ENCODE measurements at places on chromosomes 1 and 21.

DNA sequence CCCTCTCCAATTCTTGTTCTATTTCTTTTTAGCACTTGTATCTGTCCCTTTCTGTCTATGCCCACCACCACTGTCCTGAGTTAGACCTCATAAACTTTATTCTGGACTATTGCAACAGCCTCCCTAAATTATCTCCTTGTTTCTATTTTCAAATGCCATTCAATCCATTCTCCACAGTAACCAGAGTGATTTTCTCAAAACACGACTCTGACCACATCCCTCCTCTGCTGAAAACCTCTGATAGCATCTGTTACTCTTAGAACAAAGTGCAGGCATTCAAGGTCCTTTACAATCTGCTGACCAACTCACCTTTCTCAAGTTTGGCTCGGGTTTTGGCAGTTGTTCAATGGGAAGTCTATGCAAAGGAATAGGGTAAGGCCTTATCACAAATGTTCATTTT, 22.8 kb upstream of the GPX7 start:
- no peak for DNase-seq

DNA sequence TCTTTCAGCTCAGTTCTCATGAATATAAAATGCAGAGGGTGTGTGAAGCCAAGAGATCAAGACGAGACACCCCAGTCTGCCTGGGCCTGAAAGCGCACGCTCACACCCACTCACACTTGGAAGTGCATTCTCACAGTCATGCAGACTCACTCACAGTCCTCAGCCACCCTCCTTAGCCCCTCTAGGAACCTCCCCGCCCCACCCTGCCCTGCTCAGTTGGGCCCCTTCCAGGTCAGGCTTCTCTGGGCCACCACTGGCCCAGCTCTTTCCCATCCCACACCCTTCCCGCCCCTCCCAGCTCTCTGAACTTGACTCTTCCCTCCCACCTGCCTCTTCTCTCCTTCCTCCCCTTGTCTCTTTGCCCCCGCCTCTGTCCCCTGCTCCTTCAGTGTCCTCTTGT, 93.8 kb downstream of the EPHB2 start:
- no peak for DNase-seq

- DNase-seq, result no peak
These were observed 540 bp downstream of the ARHGEF2 start for GRCh38 chr1:155977690-155978324.

DNA sequence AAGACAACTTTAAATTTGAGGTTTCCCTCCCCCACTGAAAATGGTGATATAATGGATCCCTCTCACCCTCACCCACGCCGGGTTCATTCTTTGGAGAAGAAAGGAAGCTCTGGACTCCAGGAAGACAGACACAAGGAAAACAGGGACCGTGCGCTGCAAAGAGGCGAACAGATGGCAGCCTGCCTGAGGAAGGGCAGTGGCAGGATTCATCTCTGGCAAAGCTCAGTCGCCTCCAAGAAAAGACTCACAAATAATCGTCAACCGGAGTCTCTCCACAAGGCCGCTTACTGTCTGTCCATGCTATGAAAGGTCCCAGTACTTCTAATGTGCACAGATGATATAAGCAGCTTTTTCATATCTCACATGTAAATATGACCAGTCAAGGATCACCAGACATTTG, 110.3 kb downstream of the TIAM1 start:
- DNase-seq, result no peak

DNA sequence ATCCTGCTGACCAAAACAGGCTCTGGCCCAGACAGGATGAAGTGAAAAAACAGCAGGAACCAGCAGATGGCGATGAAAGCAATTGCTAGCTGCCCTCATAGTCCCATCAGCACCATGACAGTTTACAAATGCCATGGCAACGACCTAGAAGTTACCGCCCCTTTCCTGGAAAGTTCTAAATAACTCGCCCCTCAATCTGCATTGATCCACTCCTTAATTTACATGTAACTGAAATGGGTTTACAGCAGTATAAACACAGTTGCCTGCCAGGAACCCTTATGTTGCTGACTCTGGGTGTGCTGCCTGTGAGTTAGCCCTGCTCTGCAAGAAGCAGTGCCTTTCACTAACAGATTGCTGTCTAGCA, 65.5 kb upstream of the CR1L start:
- DNase-seq, result peak; percentile 6

- DNase-seq, result no peak
These were observed 2.8 kb upstream of the ZC3H12A start for GRCh38 chr1:37471345-37472231.

- DNase-seq, result no peak
These were observed 7.4 kb upstream of the GREM2 start for GRCh38 chr1:240619357-240619756.

- no peak for DNase-seq
These were observed 44.8 kb downstream of the UCHL5 start for GRCh38 chr1:193014400-193014799.

DNA sequence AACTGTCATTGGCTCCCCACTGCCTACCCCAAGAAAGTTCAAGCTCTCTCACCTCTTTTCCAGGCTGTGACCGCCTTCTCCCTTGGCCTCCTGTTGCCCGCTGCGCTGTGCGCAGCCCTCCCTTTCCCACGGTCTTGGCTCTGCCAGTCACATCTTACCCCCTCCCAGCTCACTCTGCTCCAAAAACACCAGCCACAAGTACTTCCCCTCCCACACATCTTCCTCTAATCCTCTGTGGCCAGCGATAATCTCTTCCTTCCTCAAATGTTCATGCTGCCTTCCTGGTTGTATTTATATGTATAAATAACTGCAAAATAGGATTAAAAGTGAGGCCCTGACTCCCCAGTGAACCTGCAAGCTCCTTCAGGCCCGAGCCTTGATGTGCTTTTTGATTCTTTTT, 81.8 kb downstream of the AJAP1 start:
- no peak for DNase-seq

GRCh38 chr21:43853851-43854772, 10.9 kb upstream of the AGPAT3 start:
- no peak for DNase-seq

- DNase-seq, result no peak
These were observed 2.5 kb upstream of the DENND2D start for GRCh38 chr1:111202707-111203623.

DNA sequence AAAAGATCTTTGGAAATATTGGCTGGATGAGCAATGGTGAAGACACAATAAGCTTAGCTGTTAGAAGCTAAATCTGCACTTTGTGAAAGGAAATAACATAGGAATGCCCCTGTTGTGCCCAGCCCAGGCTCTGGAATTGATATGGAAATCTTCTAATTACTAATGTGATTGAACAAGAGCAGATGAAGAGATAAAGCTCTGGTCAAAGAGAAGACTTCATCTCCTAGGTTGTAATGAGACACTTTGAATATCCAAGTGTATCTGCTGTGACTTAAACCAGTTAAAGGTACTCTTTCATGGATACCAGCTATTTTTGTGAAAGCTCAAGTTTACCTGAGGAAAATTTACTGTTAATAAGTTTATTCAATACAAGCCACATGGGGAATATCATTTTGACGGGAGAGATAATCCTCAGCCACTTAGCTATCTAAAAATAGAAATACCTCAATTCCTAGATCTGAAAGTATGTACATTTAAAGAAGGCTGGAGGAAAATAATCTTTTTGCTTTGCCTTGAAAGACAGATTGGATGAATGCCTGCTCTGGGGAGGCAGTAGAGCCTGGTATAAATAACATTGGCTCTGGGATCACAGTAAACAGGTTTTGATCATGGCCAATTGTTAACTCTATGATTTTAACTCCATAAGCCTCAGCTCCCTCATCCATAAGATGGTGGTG, 494.0 kb upstream of the B3GALT2 start:
- no peak for DNase-seq

GRCh38 chr1:75630004-75630594, 19.2 kb upstream of the SLC44A5 start:
- no peak for DNase-seq

- no peak for DNase-seq
These were observed 81.4 kb downstream of the EDEM3 start for GRCh38 chr1:184673305-184673704.

- DNase-seq, result no peak
These were observed 798.9 kb downstream of the BRINP3 start for GRCh38 chr1:189678779-189679178.

GRCh38 chr1:98458511-98459485, 202.7 kb upstream of the SNX7 start:
- no peak for DNase-seq

- DNase-seq, result no peak
These were observed 38.5 kb upstream of the ETV3 start for GRCh38 chr1:157176591-157177121.

GRCh38 chr1:98702976-98703375, 41.5 kb downstream of the SNX7 start:
- peak; percentile 21 for DNase-seq

DNA sequence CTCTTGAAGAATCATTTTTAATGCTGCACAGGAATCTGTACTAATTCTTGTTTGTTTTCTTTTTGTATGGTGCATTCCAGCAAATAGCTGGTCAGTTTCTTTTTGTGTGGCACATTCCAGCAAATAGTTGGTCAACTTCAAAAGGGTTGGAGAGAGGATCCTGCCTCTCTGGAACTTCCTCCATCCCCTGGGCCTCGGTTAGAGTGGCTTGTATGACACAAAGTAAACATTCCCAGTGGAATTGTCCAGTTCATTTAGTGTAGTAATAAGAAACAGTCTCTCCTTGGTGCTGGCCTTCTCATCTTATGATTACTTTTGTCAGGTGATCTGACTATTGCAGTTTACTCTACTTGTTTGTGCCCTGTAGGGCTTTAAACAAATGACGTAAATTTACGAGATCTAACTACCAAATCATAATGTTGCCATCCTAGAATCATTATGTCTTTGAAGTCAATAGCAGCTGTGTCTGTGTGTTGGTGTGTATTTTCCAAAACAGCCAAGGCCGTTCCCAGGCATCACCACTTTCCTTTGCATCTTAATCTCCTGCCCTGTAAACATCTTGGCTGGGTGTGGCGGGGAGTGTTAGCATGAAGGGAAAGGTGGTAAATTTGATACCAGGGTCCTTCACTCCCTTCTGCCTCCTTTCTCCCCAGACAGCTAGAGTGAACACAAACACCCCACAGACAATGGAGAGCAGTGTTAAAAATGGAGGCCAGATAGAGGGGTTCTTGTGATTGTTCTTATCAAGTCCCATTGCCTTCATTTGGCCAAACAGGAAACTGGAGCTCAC, 77.9 kb downstream of the CDC7 start:
- no peak for DNase-seq

DNA sequence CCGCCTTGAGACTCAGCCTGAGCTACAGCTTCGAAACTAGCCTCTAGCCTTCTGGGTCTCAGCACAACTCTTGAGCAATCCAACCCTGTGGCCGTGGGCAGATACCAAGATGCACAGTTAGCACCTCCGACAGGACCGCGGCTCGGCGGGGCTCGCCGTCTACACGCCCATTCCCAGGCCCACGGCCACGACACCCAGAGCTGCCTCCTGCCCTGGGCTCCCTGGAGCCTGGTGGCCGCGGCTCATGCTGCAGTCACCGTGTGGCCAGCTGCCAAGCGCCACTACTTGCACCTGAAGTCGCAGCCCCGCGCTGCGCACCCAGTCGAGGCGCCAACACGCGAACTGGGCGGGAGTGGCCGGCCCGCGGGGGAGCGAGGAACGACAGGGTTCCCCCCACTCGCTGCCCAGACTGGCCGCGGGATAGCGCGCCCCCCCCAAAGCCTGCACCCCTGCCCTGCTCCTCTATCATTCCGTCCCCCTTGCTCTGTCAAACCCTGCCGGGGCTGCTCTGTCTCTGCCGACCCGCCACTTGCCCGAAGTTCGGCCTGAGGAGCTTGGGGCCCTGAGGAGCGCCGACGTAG, 729 bp upstream of the CDCA8 start:
- no peak for DNase-seq

GRCh38 chr1:59063501-59063900, 233.4 kb upstream of the FGGY start:
- DNase-seq, result no peak

DNA sequence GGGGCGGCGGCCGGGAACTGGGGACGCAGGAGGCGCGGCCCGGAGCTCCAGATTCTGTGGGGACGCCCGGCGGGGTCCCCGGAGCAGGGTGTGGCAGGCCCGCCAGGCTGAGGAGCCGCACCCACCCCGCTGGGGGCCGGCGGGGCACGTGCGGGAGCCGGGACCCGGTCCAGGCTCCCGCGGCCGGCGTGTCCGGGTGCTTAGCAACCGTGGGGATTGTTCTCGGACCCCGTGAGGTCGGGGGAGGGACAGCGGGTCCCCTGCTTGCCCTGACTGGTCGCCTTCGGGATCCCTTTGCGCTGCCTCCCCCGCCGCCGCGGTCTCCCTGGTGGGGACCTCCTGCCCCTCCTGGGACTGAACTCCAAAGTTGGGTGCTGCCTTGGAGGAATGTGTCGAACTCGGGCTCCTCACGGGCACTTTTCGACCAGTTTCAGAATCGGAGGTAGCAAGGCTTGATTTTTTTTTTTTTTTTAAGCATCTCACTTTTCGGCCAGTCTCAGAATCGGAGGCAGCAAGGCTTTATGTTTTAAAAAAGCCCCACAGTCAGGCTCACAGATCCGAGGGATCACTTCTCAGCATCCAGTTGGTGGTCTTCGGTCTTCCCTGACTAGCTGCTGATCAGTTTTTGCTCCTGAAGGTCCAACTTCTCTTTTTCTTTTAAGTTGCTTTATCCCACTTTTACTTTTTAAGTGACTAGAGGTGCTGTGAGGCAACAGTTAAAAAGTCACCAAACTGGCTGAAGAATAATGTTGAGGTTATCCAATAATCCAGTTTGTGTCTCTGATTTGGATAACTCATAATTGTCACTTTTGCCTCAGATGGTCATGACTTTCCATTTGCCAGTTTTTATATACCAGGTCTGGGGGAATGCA, 648 bp downstream of the FAM76A start:
- no peak for DNase-seq

DNA sequence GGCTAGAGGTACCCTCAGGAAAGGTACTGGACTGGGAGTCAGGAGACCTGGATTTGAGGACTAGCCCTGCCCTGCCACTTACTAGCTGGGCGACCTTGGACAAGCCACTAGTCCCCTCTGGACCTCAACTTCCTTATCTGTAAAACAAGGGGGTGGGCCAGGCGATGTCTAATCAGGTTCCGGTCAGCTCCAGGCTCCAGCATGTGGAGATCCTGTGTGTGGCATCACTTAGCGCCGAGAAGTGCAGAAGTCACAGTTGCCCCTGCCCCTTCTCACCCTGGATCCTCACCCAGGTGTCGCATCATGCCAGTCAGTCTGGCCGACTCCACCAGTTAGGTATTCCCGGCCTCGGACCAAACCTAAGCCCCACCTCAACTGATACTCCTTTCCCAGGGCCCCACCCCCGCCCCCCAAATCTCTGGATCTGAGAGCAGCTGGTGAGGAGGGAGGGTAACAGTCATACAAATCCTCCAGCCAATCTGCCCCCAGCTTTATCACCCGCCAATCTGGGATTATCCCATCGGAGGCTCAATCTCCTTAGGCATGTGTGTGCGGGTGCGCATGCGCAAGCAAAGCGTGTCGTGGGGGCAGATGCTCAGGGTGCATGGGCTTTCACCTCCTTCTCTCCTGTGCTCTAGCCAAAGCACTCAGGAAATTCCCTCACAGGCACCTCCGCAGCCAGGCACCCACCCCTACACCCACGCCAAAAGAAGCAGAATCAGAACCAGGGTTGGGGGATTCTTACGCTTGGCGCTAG, 5.4 kb downstream of the CELF3 start:
- no peak for DNase-seq

- DNase-seq, result no peak
These were observed 12.8 kb downstream of the PDE9A start for GRCh38 chr21:42666023-42666747.

GRCh38 chr1:48442864-48443619, 29.0 kb downstream of the SPATA6 start:
- no peak for DNase-seq

- no peak for DNase-seq
These were observed 3.0 kb downstream of the FCAMR start for GRCh38 chr1:206967096-206967849.

GRCh38 chr21:46202592-46203202, 18.4 kb upstream of the SPATC1L start:
- DNase-seq, result no peak
